ENCODE measurements at places on chromosomes 3 and 15.

DNA sequence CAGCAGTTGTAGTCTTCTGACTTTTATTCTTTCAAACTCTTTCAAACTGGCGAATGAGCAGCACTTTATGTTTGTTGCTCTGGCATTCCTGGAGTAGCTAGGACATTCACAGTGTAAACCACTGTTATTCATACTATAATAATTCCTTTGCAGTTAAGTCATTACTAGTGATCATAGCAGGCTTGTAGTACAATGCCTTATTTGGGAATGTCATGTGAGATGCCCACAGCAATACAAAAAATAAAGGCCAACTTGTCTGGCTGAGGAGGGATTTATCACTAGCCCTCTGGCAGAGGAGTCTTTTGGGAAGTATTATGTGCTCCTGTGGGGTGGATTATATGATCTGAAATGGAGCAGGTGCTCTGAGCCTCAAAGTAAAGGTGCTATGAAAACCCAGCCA is 197.2 kb downstream of the VGLL3 start:
- peaks cover 26% of the 10 kb centered on the region for H3K4me1 ChIP-seq
- no peak overlapping the region for H3K4me3 ChIP-seq
- no peaks in the 10 kb centered on the region for H3K27me3 ChIP-seq
- H3K27ac ChIP-seq = peak overlapping the region; percentile 78

DNA sequence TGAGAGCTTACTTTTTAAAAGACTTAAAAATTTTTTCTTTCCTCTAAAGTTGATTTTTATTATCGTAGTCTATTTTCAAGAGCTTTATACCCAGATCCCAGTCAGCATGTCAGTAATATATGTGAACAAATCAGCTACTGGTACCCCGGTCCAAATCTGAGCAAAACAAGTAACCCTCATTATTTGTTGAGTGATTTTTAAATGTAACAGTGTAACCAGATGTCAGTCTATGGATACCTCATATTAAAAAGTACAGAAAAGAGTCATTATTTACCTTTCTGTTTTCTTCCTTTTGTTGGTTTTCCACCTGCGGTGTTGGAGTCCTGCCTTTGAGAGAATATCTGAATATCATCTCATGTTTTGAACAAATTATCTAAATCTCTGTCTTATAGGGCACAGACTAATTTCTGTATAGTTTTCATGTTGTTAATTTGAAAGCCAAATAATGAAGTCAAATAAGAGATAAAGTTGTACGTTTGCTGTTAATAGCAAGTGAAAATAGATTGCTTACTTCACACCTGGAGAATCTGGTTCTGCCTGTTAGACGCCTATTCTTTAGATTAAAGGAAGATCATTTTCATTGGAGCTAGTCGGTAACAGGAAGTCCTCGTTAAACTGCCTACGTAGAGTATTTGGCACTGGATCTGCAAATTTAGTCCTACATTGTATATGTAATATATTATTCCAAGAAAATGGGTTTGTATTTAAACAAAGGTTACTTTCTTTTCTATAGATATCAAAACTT is at the start of gene STX19:
Gene STX19 (minus strand): TSS at position 505 of the 745 bp plus-strand sequence. CDS start 13,328 bp downstream, outside the sequence.
- no peaks in the 10 kb centered on the region for H3K27me3 ChIP-seq
- no peak for DNase-seq
- H3K27ac ChIP-seq = no peak within 1 kb of the TSS

DNA sequence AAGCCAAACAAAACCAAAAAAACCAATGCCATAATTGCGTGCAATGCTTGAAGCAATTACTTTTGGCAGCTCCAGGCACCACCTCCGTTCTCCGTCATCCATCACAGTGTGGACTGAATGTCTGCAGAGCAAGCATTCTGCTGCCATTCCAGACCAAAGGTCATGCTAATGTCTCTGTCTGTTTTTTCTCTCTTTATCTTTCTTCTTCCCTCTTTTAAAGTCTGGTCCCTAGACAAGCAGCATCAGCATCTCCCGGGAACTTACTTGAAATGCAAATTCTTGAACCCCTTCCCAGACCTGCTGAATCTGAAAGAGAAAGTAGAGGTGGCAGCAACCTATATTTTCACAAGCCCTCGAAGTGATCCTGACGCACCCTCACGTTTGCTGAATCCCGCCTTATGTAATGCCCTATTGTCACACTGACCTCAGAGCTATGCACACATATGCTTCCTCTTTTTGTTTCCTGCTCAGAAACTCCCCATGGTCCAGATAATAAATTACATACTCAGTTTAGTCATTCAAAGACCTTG is 297.3 kb upstream of the PROK2 start:
- no peak overlapping the region for H3K27ac ChIP-seq
- H3K4me1 ChIP-seq = no peaks in the 10 kb centered on the region

- no peak for DNase-seq
- no peaks in the 10 kb centered on the region for H3K4me1 ChIP-seq
- no peaks in the 10 kb centered on the region for H3K27me3 ChIP-seq
- H3K4me3 ChIP-seq = no peak overlapping the region
- H3K27ac ChIP-seq = no peak overlapping the region
- H3K36me3 ChIP-seq = no peaks in the 10 kb centered on the region
Observed at GRCh38 chr15:29242456-29243242, 27.0 kb downstream of the NSMCE3 start.

DNA sequence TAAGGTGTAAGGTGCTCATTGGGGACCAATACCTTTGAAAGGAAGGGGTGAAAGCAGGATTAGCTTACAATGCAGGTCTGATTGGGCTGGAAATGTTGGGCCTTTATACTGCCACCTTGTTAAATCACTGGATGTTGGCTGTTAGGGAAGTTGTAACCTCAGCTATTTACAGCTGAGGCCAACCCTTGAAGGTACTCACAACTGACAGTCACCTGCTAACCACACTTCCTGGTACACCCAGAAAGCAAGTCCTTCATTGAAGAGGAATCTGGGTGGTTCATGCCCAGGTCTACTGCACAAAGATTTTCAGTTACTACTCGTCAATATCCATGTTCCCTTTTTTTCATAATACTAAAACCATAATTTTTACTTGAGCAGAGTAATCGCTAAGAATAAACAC is 65.4 kb upstream of the CLDN18 start:
- no peaks in the 10 kb centered on the region for H3K36me3 ChIP-seq
- H3K4me1 ChIP-seq = no peaks in the 10 kb centered on the region
- H3K4me3 ChIP-seq = no peak overlapping the region
- DNase-seq = no peak
- 0 out of 2 replicates have a peak, but pooled peaks cover 7% of the 10 kb centered on the region for H3K27me3 ChIP-seq

- no peak overlapping the region for H3K27ac ChIP-seq
- H3K36me3 ChIP-seq = no peaks in the 10 kb centered on the region
Observed at GRCh38 chr3:171221104-171221503, 194.6 kb upstream of the SLC2A2 start.

DNA sequence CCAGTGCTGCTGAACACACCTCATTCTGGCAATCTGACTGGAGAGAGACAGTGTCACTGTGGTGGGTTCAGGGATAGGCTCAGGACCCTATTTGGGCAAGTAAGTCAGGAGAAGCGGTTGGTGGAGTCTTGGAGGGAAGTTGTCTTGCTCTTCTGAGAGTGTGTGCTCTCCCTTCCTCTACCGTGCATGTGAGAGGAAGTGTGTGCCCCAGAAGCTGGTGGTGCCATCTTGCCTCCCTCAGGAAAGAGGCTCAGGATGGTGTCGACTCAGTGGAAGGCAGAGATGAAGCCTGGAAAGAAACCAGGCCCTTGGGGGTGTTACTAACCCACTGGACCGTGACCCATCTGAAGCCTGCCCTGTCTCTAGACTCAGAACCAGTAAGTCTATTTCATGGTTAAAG is 6.8 kb upstream of the RARRES1 start:
- H3K27ac ChIP-seq = no peak overlapping the region
- H3K4me1 ChIP-seq = no peaks in the 10 kb centered on the region
- no peaks in the 10 kb centered on the region for H3K27me3 ChIP-seq
- H3K36me3 ChIP-seq = no peaks in the 10 kb centered on the region

DNA sequence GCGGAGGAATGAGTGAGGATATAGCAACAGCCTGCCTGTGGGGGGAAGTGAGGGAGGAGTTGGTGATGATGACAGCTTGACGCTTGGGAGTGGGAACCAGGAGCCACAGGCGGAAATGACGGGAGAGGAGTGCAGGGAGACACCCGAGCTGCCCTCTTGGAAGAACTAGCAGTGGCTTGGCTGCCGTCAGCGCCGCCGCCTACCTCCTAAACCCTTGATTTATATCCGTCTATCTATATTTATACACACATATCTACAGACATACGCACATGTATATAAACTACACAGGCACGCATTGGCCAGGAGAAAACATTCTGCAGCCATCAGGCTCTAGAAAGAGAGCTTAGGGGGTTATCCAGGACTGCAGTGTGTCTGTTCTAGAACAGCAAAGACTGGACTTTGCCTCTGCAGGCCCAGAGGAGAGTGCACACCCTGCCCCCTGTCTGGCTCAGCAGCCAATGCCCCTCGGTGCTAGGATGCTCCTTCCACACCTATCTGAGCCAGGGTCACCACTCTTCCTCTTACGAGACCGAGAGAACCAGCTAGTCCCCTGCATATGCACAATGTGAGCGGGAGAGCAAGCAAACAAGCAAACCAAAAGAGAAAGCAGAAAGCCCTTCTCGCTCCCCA is 45.3 kb upstream of the MAGEF1 start:
- H3K4me1 ChIP-seq = peaks cover 18% of the 10 kb centered on the region
- DNase-seq = peak; percentile 69
- no peaks in the 10 kb centered on the region for H3K36me3 ChIP-seq
- H3K27ac ChIP-seq = no peak overlapping the region
- H3K27me3 ChIP-seq = no peaks in the 10 kb centered on the region
- peak overlapping the region; percentile 46 for H3K4me3 ChIP-seq

DNA sequence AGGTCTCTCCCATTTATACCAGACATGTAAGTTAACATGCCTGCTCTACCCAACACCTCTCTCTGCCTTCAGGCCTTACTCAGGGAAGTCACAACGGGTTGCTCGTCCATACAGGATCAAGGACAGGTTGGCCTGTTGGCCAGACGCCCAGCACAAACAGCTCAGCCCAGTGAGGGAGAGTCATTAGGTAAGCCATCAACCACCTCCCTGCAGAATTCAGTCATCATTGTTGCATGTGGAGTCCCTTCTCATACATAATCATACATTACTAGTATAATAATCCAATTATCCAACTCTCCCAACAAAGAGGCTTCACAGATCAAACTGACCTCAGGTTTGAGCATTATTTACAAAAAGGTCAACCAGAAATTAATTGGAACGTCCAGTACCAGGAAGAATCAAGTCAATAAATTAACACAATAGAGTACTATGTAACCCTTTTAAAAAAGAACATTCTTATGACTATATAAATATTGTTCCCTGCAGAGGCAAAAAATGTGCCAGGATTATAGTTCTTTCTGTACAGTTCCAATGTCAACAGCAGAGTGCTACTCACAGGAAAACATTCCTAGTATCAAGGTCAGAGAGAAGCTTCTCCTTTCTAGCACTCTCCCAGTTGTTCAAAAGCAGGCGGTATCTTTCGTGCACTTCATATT is 33.2 kb downstream of the HOMER2 start:
- no peaks in the 10 kb centered on the region for H3K4me1 ChIP-seq
- H3K36me3 ChIP-seq = no peaks in the 10 kb centered on the region
- H3K27ac ChIP-seq = no peak overlapping the region
- H3K4me3 ChIP-seq = no peak overlapping the region
- DNase-seq = no peak
- H3K27me3 ChIP-seq = no peaks in the 10 kb centered on the region

DNA sequence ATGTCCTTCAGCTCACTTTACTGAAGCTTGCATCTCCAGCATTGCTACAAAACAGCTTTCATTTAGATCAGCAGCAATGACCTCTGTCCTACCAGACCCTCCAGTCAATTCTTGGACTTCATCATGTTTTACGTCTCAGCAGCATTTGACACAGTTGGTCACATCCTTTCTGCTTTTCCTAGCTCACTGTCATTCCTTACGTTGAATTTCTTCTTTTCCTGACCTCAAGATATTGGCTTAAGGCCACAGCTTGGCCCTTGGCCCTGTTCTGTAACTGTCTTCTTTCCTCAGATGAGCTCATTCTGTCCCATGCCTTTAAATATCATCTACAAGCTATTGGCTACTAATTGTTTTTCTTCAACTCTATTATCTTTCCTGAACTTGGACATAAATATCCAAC is 576.2 kb upstream of the KCNMB2 start:
- no peak for DNase-seq
- H3K4me3 ChIP-seq = no peak overlapping the region
- no peaks in the 10 kb centered on the region for H3K36me3 ChIP-seq
- H3K27ac ChIP-seq = no peak overlapping the region

DNA sequence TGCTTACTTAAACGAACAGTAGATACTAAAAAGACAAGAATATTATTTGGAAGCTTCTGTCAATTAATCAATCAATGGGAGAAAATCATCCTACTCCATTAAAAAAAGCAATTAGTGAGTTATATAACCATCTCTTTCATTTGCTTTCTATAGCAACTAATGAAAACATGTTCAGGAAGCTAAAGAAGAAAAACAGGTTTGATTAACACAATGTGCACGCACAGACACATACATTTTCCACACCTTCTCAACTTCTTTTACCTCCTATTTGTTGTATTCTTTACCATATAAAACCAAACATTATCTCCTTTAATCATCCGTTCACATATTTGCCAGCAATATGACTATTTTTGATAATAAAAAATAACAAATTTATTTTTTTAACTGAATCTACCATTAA is 111.3 kb downstream of the GBE1 start:
- H3K36me3 ChIP-seq = no peaks in the 10 kb centered on the region
- no peak overlapping the region for H3K4me3 ChIP-seq
- no peaks in the 10 kb centered on the region for H3K27me3 ChIP-seq
- H3K27ac ChIP-seq = no peak overlapping the region

- no peak for DNase-seq
- no peaks in the 10 kb centered on the region for H3K27me3 ChIP-seq
- peaks cover 16% of the 10 kb centered on the region for H3K4me1 ChIP-seq
- no peak overlapping the region for H3K4me3 ChIP-seq
- H3K36me3 ChIP-seq = no peaks in the 10 kb centered on the region
- H3K27ac ChIP-seq = no peak overlapping the region
Observed at GRCh38 chr3:159627229-159627628, 361.4 kb upstream of the IL12A start.

DNA sequence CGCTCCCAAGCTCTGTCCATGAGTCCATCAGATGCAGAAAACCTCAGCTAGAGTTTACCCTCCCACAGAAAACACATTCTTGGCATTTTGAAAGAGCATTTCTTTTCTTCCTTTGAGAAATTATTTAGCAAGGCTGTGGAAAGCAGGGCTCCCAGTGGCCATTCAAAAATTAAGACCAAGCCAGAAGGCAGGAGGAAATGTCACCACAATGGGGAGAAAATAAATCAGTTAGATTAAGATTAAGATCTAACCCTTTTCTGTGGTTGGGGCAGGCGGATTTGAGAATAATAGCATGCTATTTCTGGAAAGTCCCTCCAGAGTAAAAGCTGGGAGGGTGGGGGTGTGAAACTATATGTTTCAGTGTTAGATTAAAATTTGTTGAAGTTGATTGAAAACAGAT is 20.2 kb downstream of the LRIG1 start:
- DNase-seq = peak; percentile 12
- no peaks in the 10 kb centered on the region for H3K36me3 ChIP-seq

- no peaks in the 10 kb centered on the region for H3K36me3 ChIP-seq
- H3K27me3 ChIP-seq = peaks cover 3% of the 10 kb centered on the region
- H3K4me1 ChIP-seq = no peaks in the 10 kb centered on the region
- no peak for DNase-seq
Observed at GRCh38 chr3:9118222-9118621, 131.2 kb downstream of the SRGAP3 start.

- no peaks in the 10 kb centered on the region for H3K27me3 ChIP-seq
- H3K4me1 ChIP-seq = peaks cover 6% of the 10 kb centered on the region
- DNase-seq = no peak
- no peak overlapping the region for H3K4me3 ChIP-seq
Observed at GRCh38 chr15:37055481-37055880, 44.9 kb downstream of the MEIS2 start.

- no peaks in the 10 kb centered on the region for H3K4me1 ChIP-seq
- no peaks in the 10 kb centered on the region for H3K36me3 ChIP-seq
- DNase-seq = peak; percentile 25
- H3K4me3 ChIP-seq = no peak overlapping the region
- no peak overlapping the region for H3K27ac ChIP-seq
Observed at GRCh38 chr3:13229273-13229949, 156.2 kb upstream of the IQSEC1 start.

Data from SJCRH30 (cell line).